ENCODE measurements at places on chromosomes 16 and 17.

DNA sequence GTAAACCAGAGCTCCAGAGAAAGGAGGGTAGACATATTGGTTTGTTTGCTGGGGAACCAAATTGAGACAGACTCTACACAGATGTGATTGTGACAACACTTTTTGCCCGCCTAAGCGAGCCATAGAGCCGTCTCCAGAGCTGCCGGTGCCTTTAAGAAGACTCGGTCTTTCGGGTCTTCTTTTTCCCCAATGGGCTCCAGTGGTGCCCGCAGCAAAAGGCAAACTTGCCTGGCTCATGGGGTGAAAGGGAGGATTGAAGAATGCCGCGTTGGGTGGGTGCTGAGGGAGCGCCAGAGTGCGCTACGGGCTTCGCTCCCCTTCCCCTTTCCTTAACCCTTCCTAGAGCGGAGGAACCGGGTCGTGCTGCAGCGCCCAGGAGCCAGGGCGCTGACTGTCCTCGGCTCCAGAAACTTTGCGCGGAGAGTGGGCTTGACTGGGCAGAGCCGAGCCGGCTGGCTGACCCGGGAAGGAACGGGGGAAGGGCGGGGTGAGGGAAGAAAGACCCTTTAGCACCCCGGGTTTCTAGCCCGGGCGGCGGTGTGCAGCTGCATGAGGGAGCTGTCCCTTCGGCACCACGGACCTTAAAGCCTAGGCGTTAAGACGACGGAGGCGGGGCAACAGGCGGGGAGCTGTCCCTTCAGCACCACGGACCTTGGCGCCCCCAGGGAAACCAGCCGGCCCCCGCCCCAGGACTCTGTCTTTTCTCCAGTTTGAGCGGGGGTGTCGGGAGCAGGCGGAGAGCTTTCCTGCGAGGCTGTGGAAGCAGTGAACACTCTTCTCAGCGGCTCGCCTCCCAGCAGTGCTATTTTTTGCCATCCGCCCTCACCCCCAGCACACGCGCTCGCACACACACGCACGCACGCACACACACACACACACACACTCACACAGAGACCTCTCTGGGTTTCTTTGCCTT, at the start of gene CACNG3:
CACNG3 (plus strand) TSS at position 880 of the 916 bp plus-strand sequence. CDS start 420 bp downstream, outside the sequence.
- DNase-seq = peak; percentile 33

DNA sequence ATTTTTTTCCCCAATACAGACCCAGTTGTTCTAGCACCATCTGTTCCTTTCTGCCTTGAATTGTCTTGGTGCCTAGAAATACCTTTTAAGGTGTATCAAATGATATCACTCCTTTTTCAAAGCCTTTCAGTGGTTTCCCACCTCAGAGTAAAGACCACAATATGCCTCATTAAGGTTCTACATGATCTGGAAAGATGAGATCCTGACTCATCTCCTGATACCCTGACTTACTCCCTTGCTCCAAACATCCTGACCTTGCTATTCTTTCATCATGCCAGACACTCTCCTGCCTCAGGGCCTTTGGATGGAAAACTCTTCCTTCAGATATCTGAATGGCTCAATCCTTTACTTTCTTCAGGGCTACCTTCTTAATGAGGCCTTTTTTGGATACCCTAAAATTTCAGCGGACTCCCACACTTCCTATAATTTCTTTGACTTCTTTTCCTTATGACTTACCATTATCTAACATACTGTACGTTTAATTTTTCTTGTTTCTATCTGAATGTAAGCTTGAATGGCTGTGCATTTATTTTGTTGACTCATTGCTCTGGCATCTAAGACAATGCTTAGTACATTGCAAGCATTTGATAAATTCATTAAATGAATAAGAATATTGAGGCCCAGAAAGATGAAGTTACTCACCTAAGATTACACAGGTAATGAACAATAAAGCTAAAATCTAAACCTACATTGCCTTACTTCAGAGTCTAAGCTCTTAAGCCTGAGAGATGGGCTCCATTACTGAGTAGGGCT, 19.2 kb downstream of the FLOT2 start:
- DNase-seq = no peak

GRCh38 chr17:43753493-43754129, 5.0 kb downstream of the SOST start:
- DNase-seq = no peak

- DNase-seq = no peak
Observed at GRCh38 chr17:29711588-29712385, 89.1 kb upstream of the CORO6 start.

- no peak for DNase-seq
Observed at GRCh38 chr16:49625311-49626065, 230.4 kb downstream of the ZNF423 start.

GRCh38 chr17:64506576-64507412, at the start of gene CEP95:
Gene CEP95, plus strand, starts transcription at chr17:64506977. Its CDS starts 121 bp downstream, at chr17:64507098.
- DNase-seq = peak; percentile 92

GRCh38 chr16:11565665-11566064, 21.1 kb downstream of the LITAF start:
- no peak for DNase-seq

DNA sequence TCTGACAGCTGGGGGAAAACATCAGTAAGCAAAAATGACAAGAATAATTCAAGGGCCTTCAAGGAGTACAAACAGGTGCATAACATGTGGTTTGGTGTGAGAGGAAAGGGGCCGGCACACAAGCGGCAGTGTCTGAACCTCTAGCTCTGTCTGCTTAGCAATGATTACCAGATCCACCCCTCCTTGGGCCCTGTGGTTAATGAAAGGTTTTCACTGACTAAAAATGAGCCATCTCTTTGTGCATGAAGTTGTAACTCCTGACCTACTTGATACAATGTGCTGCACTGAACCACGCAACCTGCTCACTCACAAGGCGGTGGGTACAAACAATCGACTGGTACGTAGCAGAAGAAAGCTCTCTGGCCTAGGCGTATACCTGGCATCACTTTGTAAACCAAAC, 15.1 kb downstream of the FAM117A start:
- DNase-seq = peak; percentile 59

DNA sequence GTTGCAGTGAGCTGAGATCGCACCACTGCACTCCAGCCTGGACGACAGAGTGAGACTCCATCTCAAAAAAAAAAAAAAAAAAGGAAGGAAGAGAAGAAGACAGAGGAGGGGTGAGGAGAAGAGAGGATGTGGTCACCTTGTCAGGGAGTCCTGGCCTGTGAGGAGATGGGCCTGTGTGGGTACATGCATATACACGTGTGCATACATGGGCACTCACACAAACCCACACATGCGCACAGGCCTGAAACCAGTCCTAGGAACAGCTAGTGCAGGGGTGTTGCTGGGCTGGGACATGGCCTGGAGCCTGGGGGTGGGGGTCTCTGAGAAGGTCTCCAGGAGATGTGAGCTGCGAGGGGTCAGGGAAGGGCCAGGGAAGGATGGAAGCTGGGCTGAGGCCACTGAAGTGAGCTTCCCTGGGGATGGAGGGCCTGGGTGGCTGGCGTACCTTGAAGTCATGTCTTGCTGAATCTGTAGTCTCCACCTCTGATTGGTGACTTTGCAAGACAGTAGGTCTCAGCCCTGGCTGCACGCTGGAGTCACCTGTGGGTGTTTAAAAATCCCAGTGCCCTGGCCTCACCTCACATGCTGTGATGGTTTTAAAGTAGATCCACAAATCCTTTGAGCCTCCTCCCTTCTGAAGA, 72.4 kb downstream of the MRM1 start:
- DNase-seq = no peak

DNA sequence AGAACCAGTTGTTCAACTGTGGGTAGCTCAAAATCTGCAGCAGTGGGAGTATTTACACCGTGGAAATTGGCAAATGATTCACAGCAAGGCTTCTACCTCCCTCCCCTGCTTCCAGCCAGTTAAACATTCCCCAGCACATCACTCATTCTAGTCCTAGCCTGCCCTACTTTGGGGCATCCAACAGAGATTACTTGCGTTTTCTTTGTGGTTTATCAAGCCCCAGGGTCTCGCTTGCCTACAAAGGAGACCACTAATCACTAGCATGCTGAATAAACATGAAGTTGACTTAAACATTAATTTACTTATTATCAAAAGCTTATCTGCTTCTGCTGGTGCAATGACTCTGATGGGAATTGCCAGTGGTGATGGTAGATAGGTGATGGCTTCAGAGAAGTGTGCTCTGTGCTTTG, 94.5 kb downstream of the MARF1 start:
- DNase-seq = no peak

GRCh38 chr17:61440697-61441096, 11.5 kb upstream of the TBX4 start:
- DNase-seq = no peak

DNA sequence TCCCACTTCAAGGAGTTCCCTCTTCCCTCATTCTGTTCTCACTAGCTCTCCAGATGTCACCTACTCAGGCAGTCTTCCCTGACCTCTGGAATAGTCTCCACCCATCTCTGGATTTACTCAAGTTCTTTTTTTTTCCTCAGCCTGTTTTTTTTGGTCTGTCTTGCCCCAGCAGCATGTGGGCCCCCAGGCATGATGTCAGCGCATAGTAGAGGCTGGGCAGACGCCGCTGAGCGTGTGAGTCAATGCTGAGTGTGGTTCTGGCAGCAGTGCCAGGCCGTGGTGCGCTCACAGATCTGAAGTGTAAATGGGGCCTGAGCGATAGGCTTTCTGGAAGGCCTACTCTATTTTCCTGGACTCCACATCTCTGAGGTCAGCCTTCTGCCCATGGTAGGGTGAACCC, 2.7 kb upstream of the KCNJ18 start:
- DNase-seq = no peak

GRCh38 chr17:66915792-66916191, 48.7 kb upstream of the CACNG4 start:
- no peak for DNase-seq

DNA sequence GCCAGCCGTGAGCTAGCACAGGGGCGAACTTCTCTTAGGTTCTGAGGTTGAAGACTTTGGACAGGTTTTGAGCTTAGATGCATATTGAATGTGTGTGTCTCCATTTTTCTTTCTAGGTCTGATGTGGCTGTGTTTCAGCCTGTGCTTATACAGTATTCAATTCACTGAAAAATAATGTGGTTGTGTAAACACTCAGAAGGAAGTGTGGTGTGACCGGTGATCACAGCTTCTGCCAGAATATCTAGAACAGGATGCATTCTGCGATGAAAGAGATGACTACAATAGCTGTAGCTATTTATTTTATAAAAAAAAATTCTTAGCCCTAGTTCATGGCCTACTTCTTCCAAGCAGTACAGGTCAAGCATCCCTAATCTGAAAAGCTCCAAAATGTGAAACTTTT, 64.4 kb downstream of the MAP2K6 start:
- DNase-seq = no peak

DNA sequence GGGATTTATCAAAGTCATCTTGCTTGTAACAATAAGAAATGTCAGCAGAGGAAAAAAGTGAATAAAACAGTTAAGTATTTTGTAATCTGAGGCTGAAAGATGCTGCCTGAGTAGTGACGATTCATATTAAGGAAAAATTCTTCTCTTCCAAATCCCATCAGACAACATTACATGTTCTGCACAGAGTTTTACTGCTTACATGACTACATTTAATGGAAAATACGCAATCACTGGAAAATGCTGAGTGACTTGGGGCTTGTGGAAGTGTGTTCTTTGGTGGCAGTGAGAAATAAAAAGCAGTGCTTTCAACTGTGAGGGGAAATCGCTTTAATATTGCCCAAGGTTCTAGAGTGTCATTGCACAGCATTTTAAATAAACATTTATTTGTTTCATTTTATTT, 1025.2 kb upstream of the GOT2 start:
- DNase-seq = no peak

DNA sequence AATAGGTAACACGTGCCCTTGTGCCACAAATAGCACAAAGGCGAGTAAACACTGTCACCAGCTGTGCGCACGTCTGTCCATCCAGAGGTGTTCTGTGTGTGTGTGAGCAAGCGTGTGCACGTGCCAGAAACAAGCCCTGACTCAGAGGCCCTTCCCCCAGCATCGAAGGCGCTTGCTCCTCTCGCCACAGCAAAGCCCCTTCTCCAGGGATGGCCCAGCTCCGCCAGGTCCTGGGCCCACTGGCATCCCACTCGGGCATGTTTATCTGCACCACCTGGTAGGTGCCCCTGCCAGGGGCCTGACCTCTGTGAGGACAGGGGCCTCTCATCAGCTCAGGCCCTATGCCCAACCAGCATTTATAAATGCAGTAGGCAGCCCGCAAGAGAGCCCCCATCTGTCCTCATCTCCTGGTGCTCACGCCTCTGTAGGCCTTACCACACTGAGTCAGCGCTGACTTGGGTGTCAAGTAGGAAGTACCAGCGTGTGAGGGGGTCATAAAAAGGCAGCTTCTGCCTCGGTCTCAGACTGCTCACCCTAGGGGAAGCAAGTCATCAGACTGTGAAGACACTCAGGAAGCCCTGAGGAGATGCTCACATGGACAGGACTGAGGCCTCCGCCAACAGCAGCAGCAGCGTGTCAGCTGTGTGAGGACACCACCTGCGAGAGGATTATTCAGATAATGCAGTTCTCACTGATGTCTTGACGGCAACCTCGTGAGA, 10.8 kb downstream of the TMEM235 start:
- DNase-seq = no peak

- DNase-seq = no peak
Observed at GRCh38 chr16:15517743-15518377, 83.5 kb downstream of the BMERB1 start.

DNA sequence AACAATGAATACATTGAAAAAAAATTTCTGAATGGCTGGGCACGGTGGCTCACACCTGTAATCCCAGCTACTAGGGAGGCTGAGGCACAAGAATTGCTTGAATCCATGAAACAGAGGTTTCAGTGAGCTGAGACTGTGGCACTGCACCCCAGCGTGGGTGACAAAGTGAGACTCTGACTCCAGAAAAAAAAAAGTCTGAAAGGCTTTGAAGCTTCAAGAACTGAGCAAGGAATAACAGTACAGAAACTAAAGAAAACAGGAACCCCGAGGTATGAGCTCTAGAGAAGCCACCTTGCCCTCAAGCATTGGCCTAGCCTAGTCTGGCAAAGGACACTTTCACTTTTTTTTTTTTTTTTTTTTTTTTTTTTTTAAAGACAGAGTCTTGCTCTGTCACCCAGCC, 45.0 kb downstream of the TEX2 start:
- DNase-seq = no peak

- no peak for DNase-seq
Observed at GRCh38 chr17:77837917-77838316, 120.6 kb upstream of the TNRC6C start.

DNA sequence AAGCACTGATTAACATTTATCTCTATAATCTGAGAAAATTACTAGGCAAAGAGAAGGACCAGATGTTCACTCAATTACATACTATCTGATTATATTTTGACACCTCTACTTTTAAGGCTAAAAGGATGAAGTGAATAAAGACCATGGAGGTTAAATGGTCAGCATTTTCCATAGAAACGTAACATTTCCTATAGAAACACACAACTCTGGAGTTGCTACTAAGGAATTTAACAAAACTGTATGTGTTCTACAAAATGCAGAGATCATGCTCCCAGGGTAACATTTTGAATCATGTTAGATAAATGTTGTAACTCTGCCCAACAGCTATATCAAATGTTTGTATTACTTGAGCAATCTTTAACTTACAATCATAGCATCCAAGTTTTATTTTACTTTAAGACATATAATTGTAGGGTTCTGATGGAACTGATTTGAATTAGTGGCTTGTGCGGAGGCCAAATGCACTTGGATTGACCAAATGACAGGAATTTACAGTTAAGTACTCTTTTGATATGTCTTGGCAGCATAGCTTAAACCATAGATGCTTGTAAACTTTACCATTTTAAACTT, 97.7 kb downstream of the RPGRIP1L start:
- DNase-seq = no peak

Measured in effector CD4-positive, alpha-beta T cell (primary cell).